ENCODE measurements at places on chromosomes 5 and 9. TPM values are rescaled to one million over a fixed set of nuclear protein-coding genes. Genes with fewer than 3 reads are reported as not detected.

PAEP gene
- total RNA-seq: not detected

KCNMB1 gene
- total RNA-seq: 1.5 TPM

NAIP gene
- total RNA-seq: 18.9 TPM

DNA sequence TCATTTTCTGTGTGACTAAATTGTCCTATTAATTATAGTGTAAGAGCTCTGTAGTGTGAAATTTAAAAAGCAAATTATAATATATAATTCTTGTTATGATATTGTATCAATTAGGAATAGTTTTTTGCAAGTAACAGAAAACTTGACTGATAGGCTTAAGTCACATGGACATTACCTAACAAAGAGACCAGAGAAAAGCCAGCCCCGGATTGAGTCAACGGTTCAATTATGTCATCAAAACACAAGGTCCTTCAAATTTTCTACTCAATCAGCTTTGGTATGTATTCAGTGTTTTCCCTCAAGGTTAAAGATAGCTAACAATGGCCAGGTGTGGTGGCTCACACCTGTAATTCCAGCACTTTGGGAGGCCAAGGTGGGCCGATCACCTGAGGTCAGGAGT lies 126.7 kb upstream of the PTGER4 start:
- no peak for DNase-seq

DNA sequence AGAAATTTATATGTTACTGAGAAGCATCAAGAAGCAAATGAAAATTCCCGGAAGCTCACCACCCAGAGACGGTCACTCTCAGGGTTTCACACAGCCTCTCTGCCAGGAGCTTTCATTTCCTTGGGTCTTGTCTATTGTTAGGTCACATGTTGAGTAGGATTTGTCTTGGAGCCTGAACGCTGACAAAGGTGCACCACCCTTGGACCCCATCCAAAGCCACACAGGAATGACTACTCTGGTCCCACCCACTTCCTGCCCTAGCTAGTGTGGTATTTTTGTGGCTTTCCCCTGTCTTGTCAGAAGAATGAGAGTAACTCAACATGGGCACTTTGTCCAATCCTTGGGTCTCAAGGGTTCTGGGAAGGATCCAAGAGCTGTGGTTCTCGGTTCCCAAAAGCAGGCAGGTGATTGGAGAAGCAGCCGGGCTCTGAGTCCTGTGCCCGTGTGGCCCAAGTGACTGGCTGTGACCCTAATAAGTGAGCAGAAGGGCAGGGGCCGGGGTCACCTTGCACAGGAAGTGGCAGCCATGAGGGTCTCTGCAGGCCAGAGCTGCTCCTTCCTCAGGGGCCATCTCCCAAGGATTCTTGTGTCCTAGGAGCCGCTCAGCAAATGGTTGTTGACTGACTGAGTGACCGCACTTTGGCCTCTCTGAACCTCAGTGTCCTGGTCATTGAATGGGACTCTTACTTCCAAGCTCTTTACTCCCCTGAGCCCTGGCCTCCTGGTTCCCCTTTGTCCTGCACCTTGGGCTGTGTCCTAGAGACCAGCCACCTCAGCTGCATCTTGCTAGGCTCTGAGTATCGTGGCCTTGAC lies 6.9 kb downstream of the FGD3 start:
- DNase-seq: peak; percentile 63

- DNase-seq: no peak
These were observed 279.7 kb downstream of the NTRK2 start for GRCh38 chr9:84949258-84949657.

- no peak for DNase-seq
These were observed 53.9 kb upstream of the PHYKPL start for GRCh38 chr5:178286226-178287090.

DNA sequence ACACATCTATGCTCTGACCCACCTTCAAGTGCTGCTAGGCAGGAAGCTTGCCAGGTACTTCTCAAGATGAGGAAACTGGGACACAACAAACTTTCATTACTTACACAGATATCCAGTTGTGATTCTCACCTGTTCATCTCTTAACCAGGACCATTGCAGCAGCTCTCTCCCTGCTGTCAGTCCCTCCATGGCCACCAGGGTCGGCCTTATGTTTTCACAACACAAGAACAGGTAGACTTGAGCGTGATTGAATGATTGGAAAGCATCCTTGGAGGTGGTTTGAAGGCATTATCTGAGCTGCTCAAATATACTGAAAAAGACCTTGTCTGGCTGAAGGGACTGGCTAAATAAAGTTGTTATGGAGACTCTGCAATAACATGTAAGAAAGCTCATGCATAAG lies 94.4 kb downstream of the MTREX start:
- no peak for DNase-seq

- no peak for DNase-seq
These were observed 48.7 kb upstream of the FSD1L start for GRCh38 chr9:105399117-105399516.

GRCh38 chr5:77281969-77282336 lies 71.5 kb downstream of the PDE8B start:
- DNase-seq: no peak

DNA sequence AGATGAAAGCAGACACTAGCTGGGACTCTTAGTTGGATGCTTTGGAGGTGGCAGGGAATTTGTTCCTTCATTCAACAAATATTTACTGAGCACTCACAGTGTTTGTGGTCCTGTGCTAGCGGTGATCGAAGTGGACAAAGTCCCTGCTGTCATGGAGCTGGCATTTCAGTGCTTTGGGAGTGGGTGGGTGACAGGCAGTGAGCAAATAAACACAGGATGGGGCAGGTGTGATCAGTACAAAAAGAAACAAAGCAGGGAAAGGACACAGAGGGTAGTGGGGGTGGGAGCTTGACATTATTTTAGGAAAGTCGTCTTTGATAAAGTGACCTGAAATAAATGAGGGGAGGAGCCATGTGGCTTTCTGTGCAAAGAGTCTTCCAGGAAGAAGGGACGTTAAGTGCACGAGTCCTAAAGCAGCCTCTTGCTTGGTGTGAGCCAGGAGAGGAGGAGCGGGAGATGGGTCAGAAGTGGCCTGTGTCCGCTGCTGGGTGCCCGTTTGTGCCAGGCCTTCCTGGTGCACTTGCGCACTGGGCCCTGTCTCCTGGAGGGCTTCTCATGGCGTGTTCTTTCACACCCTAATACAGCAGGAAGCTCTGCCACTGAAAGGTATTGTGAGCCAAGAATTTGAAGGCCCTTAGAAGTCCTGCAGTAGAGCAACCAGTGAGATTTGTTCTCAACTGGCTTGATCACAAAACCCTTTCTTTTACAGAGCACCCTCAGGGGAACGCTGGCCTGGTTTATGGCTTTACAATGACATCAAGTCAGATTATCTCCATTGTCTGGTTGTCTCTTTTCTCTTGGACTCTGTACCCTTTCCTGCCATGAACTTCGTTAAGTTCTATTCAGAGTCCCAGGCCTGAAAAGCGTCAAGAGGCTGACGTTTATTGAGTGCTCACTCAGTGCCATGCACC lies 14.8 kb downstream of the NDST1 start:
- no peak for DNase-seq

DNA sequence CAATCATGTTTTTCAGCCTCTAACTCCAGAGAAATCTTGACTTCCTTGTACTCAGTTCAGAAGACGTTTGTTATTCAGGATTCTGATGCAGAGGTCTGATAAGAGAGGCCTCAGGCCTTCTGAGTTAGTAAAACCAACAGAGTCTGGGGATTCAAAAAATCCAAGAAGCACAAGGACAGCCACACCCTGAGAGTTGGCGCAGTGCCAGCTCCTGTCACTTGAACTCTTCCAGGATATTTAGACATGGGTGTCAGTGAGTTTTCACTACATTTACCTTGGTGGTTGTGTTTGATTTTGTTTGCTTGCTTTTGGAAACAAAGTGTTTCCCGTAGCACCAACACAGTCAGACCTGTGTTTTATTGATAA lies 41.6 kb upstream of the PDE8B start:
- peak; percentile 68 for DNase-seq

All from mucosa of descending colon (tissue), 3 donors.